A549 treated with Hydrocortisone at 1 μM for 4 hours (cell line): ENCODE measurements at places on chromosomes 11 and 22. TPM values are rescaled to one million over a fixed set of nuclear protein-coding genes. Genes with fewer than 3 reads are reported as not detected.

The TH gene
- total RNA-seq, result 0.07 to 0.20 TPM in 2 of 5 replicates, not detected in the others

The OR5M3 gene
- not detected in 5 replicates for total RNA-seq

The AIFM3 gene
- total RNA-seq, result 1.6 to 3.8 TPM (median 3.5 TPM) in 5 replicates

The OVOL1 gene
- 0.03 to 0.13 TPM (median 0.08 TPM) in 3 of 5 replicates, not detected in the others for total RNA-seq

The GGTLC3 gene
- not detected in 5 replicates for total RNA-seq

The KCNK4 gene
- 0.07 to 0.10 TPM in 2 of 5 replicates, not detected in the others for total RNA-seq

The SLC22A9 gene
- not detected in 5 replicates for total RNA-seq

The CRYBB2 gene
- not detected in 5 replicates for total RNA-seq

The FAM83F gene
- not detected in 5 replicates for total RNA-seq

The MPZL2 gene
- 0.03 to 0.15 TPM (median 0.08 TPM) in 4 of 5 replicates, not detected in the other for total RNA-seq

The DDX25 gene
- total RNA-seq, result 0.09 TPM in 1 of 5 replicates, not detected in the others
